ENCODE measurements at places on chromosomes 2 and 18.

- no peak for DNase-seq
Measured at GRCh38 chr2:223700221-223700620, 98.1 kb upstream of the SCG2 start.

DNA sequence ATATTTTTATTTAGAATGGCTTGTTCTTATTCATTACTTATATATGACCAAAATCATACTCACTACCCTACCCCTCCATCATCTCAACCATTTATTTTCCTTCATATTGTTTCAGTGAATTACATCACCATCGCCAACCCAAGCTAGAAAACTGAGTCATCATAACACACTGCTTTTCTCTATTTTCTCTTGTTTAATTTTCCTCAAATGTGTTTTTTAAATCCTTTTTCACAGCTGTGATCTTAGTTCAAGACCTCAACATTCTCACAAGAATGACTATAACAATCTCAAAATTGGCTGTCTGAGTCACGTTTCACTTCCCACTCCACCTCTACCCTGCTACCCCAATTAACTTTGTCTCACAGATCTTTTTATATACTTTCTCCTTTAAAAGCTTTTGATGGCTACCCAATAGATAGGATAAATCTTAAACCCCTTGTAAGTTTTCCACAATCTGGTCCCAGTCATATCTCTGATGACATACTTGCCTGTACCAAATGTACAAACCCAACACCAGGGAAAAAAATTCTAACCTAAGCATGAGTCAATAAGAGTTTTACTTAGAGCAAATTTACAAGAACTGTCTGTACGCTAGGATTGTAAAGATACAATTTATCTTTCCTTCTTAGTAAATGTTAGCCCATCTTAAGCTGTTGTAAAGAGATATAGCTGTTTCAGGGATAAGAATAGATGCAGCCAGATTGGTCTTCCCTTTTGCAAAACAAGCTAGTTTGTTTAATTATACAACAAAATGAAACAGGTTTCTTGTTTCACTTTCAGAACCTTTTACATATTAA, 635.1 kb upstream of the SLC39A10 start:
- no peak for DNase-seq

DNA sequence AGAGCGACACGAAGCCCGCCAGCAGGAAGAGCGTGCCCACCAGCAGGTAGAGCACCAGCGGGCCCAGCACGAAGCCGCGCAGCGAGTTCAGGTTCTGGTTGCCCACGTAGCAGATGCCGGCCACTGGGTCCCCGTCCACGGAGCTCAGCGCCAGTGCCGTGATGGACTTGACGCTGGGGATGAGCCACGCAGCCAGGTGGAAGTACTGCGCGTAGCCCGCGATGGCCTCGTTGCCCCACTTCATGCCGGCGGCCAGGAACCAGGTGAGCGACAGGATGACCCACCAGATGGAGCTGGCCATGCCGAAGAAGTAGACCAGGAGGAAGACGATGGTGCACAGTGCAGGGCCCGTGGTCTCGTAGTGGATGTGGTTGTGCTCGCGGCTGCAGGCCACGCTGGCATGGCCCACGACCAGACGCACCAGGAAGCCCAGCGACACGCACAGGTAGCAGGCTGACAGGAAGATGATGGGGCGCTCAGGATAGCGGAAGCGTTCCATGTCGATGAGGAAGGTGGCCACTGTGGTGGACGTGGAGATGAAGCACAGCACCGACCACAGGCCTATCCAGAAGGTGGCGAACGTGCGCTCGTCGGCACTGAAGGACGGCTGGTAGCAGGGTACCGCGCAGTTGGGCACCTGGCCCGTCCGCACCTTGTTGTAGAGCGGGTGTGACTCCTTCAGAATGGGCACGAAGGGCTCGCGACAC, 2.1 kb downstream of the FZD5 start:
- no peak for DNase-seq

DNA sequence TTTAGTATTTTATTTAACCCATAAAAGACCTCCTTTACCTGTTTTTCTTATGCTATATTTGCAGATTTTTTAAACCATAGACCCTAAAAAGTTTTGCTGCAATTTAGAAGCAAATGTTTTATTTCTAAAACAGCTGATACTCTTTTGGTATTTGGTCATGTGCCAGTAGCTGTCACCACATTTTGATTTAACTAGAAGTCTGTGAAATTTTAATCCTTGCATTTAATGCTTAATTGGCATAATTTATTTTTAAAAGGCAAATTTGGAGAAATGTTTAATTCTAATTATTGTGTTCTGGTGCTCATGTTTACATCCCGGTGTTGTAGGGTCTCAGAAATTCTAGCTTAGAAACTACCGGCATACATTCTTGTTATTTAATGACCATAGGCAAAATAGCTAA, 111.8 kb downstream of the TTC27 start:
- DNase-seq = no peak

DNA sequence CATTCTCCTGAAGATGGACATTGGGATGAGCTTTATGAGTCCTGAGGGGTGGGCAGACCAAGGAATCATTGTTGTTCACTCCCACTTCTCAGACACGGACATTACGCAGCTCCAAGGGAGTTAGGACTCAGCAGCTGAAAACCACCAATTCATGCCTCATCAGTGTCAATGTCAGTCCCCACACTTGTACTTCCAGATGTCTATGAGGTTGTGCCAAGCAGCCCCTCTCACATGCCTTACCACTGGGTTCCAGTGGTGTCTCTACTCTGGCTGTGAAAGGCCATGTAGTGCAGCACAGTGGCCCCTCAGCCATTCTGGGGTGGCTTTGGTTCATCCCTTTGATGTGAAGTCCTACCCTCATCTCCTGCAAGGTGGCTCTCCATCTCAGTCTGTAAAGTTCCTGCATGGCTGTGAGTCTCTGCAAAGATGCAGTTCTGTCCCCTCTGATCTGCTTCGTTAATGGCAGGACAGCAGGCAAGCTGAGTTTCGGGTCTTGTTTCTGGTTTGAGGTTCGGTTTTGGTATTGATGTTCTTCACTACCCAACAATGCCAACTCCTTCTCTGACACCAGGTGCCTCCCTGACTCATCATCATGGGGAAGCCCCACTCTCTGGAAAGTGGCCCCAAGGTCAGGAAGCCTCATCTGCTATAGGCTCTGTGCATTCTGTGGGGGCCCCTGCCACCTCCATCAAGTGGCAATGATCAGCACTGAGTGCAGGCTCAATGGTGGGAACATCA, 14.0 kb upstream of the COL6A3 start:
- peak; percentile 53 for DNase-seq

GRCh38 chr2:61763605-61764034, 90.2 kb downstream of the FAM161A start:
- DNase-seq = no peak

- no peak for DNase-seq
Measured at GRCh38 chr18:31192086-31192776, 29.6 kb upstream of the DSC1 start.

All from activated CD4-positive, alpha-beta T cell treated with anti-CD3 and anti-CD28 coated beads for 1 hour (primary cell).